ENCODE measurements at places on chromosomes 7 and 10. TPM values are rescaled to one million over a fixed set of nuclear protein-coding genes. Genes with fewer than 3 reads are reported as not detected.

MYPN gene
- total RNA-seq = not detected

C7orf57 gene
- total RNA-seq = not detected

PPP1R17 gene
- total RNA-seq = not detected

EIF5AL1 gene
- 0.14 TPM for total RNA-seq

GRCh38 chr7:94444813-94445212, 50.1 kb downstream of the COL1A2 start:
- no peak for DNase-seq

DNA sequence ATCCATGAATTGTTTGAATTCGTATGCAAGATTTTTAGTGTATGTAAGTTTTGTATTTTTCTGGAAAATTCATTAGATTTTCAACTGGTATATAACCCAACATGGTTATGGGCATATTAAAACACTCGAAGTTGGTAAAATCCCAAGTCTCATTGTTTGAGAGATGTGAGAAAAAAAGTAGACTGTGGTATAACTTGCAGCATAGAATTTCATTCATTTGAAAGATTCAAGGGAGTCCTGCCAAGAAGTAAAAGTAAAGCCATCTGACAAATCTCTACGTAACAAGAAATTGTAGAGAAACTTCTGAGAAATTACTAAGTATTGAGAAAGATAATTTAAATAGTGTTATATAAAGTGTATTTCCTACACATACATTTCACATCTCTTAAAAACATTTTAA, 40.2 kb downstream of the SEMA3E start:
- no peak for DNase-seq

- no peak for DNase-seq
Measured at GRCh38 chr7:132498319-132498718, 78.0 kb downstream of the PLXNA4 start.

DNA sequence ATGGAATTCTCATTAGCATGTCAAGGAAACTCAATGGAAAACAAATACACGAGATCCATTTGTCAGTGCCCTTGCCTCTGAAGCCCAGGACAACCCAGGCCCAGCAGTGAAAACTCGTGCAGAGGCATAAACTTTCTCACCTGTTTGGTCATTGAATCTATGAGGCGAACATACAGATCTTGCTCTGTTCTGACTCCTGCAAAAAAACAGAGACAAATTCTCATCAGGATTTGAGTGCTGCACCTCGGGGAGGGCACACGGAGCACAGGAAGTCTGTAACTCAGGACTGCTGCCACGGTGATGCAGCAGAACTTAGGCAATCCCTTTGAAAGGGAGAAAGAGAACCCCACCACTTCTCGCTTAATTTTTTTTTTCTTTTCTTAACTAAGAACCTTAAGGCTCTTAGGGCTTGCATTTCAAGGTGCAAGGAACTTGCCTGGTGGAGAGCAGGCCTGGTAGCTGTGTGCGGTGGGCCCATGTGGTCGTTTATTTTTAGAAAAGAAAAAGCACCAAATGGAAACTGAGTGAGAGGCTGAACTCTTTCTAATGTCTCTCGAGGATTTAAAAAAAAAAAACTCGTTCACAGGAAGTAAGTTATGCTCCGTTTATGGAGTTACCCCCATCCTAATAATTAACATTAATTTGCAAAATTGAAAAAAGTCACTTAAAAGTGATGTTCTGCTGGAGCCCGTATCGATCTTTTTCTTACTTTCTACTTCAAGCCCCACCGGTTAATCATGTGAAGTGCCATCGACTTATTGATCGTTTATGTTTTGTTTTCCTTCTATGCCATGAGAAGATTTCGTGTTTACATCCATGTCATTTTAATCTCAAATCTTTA, 1.8 kb downstream of the EBF3 start:
- no peak for DNase-seq

DNA sequence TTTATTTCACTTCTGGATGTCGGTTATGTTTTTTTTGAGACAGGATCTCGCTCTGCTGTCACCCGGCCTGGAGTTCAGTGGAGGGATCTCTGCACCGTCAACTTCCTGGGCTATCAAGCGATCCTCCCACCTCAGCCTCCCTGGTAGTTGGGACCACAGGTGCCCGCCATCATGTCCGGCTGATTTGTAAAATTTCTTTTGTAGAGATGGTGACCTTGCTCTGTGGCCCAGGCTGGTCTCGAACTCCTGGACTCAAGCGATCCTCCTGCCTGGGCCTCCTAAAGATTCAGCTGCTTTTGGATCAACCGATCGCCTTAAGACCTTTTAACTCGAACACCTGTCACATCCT, 606 bp upstream of the RABGEF1 start:
- DNase-seq = peak; percentile 20

DNA sequence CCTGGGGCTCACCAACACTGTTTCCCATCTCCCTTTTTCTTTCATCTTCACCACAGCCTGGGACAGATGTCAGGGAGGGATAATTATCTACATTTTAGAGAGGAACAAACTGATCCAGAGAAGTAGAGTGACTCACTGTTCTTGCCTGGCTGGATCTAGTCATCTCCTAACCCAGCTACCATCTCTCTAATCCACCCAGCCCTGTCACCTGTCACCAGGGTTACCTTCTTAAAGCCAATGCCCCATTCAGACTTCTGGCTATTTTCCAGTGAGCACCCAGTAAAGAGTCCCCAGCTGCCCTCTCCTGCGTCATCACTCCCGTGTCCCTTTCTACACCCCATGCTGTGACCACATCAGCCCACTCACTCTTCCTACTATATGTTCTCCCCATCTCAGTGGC, 68.4 kb upstream of the DUSP5 start:
- DNase-seq = no peak

DNA sequence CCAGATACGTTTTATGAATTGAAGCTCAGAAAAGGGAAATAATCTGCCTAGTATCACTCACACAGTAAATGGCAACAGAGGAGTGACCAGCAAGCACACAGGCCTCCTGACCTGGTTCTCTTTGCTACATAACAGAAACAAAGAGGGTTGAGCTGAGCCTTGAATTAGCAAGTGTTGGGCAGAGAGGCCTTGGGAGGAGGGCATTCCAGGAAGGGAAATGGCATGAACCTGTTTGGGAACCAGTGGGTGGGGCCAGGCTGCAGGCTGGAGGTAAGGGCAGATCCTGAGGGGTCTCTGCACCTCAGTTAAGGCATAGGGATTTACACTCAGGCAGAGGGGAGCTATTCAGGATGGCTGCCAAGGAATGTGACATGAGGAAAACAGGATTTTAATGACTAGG, 24.8 kb upstream of the CYCS start:
- no peak for DNase-seq

- no peak for DNase-seq
Measured at GRCh38 chr10:79979976-79980687, 31.2 kb upstream of the SFTPD start.

DNA sequence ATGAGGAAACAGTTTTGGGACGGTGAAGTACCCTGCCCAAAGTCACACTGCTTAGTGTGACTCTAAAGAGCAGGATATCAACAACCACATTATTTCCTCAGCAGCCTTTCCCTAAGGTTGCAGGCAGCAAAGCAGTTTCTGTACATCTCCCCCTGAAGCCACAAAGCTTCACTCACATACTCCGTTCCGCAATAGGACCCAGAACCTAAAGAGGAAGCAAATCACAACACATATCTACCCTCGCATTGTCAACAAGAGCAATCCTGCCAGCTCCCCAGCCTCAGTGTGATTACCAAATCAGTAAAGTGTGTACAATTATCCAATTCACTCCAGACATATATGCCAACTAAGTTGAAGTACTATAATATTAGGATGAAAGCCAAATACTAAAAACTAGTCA, 30.8 kb downstream of the VAX1 start:
- DNase-seq = no peak

- DNase-seq = no peak
Measured at GRCh38 chr10:96495544-96495943, 18.2 kb downstream of the TLL2 start.

- no peak for DNase-seq
Measured at GRCh38 chr7:129514683-129515082, 12.4 kb downstream of the SMKR1 start.

DNA sequence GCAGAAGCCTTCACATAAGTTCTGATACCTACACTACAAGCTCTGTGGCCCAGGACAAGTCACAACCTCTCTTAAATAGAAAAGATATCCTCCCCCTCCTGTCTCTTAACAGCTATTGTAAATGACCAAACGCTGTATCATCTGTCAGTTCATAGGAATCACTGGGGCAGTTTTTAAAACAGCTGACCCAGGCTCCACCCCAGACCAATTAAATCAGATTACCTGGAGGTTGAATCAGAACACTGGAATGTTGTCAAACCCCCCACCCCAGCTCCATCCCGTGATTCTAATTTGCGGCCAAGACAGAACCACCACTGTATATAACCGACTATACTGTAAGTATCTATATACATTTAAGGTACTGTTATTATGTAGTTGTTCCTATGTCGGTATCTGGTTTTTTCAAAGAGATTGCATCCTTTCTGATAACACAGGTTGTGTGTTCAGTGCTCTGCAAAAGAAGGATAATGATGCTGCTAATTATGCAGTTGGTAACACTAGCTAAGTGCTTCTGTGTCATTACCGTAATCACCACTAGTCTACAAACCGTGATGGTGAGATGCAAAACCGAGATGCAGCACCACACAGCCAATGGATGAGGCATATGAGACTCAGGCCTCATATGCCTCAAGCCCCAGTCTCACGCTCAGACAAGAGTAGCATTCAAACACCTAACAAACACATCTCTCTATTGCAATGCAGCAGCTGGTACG, 47.4 kb downstream of the TNS3 start:
- DNase-seq = no peak

DNA sequence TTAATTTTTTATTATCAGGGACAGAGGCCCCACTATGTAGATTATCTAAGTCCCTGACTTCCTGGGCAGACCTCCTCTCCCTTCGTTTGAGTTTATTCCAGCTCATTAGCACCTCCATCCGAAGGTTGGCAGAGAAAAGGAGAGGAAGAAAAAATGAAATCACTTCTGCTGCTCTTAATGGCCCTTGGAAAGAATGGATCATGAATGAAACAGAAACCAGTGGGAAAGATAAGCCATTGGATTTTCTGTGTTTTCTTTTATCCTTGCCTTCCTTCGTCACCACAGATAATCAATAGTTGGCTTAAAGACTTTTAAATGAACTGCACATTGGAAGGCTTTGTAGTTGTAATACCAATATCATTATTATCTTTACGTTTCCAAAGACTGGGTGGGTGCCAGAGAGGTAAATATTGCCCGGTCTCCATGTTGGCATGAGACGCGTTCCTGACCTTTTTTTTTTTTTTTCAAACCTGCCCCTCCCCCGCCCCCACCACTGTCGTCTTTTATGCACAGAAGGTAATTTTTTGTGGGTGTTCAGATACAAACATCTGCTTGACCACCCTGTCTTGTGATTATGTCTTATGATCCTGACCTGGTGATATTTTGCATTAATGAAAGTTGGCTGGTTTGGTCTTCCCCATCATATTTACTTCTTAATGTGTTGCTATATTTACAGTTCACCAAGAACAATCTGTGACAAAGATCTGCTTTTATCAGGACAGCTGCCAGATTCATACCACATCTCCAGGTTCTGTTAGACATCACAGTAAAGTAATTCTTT, 116.8 kb downstream of the ARID5B start:
- DNase-seq = no peak

GRCh38 chr10:44354771-44355170, 30.1 kb downstream of the CXCL12 start:
- DNase-seq = no peak

DNA sequence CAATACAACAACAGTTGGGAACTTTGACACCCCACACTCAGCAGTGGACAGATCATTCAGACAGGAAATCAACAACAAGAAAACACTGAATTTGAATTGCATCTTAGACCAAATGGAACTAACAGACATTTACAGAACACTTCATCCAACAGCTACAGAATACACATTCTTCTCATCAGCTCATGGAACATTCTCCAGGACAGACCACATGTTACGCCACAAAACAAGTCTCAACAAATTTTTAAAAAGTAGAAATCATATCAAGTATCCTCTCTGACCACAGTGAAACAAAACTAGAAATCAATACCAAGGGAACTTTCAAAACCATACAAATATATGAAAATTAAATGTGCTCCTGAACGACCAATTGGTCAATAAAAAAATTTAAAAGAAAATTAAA, 212.3 kb downstream of the DNAJC1 start:
- no peak for DNase-seq

DNA sequence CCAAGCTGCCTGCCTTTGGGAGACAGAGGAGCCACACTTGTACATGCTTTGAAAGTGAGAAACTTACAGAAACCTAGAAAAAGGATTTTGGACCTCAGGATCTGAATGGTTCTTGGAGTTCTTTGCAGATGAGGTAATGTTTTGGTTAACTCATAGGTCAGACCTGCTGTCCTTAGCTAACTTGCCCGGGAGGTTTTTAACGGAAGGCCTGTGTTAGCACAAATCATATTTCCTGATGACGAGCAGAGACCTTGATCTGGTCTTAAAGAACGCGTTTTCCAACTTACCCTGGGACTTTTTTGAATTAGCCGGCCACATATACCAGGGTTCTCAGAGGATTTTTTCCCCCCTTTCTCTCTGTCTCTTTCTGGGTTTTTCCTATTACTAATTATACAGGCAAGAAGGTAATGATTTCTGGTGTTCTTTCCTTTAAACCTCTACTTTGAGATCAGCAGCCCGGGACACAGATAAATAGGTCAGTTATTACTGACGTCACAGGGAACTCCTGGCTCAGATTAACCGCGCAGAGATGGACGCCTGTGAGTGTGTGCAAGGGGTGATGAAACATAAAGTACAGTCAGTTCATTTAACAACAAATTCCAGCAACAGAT, 101.7 kb upstream of the KLF6 start:
- DNase-seq = peak; percentile 62

DNA sequence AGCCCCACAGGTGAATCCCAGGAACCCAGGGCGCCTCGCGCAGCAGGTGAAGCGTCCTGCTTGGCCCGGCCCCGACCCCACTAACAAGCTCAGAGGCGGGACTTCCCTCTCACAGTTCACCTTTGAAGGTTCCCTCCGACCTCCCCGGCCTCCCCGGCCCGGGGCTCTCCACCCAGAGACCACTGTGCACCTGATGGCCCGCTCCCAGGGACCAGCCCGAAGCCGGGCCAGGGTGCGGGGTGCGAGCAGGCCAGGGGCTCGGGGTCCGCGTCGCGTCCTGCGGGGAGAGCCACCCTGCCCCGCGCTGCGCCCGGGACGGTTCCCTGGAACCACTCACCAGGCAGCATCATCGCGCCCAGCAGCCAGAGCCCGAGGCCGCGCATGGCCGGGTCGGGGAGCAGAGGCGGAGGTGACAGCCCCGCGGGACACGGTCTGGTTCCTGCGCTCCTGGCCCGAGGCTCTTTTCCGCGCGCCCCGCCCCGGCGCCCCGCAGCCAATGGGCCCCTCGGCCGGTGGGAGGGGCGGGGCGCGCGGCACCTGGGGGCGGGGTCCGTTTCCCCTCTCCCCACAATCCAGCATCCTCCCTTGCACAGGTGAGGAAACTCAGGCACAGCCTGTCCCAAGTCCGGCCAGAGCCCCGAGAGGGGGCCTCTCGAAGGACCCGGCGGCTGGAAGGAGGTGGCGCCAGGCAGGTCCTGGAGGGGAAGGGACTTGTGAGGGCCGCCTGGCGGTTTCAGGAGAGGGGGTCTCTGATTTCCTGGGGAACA, at the start of gene ADAM8:
Gene ADAM8 (minus strand): TSS at position 434 of the 767 bp plus-strand sequence. CDS start 51 bp downstream, at position 383.
- DNase-seq = no peak

Measured in uterus (tissue), 4 donors.